ENCODE measurements at places on chromosomes 1 and 21.

DNA sequence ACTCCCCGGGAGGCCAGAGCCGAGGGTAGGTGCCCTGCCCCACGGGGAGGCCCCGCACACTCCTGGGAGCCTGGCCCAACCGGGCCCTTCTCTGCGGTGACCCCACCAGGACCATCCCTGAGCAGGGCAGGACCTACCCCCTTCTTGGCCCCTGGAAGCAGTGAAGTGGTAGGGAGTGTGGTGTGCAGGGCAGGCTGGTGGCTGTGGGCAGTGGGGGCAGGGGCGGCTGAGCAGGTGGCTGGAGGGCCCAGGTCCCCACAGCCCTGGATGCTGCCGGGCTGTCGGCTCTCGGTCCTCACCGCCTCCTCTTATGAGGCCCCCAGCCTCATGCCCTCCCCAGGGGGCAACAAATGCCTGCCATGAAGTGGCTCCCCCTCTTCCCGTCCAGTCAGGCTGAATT lies 19.5 kb downstream of the PLCH2 start:
- no peak for DNase-seq

GRCh38 chr21:33800753-33801423 lies 114.7 kb downstream of the ATP5PO start:
- DNase-seq, result no peak

DNA sequence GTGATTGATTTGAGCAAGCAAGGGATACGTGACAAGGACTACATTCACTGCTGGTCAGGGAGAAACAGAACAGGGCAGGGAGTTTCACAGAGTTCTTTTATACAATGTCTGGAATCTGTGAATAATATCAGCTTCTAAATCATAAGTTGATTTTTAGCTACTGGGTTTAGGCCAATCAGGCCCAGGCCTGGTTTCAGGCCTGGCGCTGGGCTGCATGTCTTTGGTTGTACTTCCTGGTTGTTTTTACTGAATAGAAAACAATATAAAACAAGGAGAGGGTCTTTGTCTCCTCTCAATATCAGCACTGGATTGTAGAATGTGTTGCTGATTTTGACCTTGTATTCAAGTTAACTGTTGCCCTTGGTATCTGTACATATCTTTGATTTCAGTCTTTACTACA lies 865 bp upstream of the AMY2A start:
- DNase-seq, result no peak

DNA sequence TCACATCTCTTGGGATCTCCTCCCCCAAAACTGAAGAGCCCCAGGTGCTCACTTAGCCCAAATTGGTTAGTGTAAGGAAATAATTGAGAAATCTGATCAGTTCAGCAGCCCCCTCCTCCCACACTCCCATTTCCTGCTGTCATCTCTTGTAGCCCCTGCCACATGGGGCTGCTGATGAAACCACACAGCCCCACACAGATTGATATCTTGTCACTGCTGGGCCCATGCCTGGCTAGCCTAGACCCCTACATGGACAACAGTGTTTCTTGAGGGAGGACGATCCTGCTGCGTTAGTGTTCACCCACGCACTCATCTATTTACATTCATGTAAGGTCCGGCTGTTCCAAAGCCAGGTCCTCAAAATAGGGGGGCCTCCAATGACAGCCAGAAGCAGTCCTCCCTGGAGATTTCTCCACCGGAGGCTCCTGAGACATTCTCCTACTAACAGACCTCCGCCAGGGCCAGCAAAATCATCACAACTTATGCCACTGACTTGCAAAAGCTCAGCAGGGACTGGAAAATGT lies 23.9 kb upstream of the RXRG start:
- DNase-seq, result no peak

DNA sequence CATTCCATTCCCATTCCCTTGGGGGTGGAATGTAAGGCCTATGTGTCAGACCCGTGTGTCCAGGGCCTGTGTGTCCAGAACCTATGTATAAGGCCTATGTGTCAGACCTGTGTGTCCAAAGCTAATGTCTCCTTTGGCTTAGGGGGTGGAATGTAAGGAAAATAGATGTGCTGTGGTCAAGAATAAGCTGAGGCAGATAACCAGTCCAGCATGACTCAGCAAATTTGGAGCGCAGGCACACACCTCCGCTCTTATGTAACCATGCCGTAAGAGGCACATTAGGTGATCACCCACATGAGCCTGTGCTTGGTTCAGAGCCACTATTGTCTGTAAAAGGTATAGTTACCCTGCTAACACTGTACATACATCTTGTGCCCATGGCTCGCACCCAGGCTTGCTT lies 150.8 kb upstream of the SGIP1 start:
- DNase-seq, result no peak

DNA sequence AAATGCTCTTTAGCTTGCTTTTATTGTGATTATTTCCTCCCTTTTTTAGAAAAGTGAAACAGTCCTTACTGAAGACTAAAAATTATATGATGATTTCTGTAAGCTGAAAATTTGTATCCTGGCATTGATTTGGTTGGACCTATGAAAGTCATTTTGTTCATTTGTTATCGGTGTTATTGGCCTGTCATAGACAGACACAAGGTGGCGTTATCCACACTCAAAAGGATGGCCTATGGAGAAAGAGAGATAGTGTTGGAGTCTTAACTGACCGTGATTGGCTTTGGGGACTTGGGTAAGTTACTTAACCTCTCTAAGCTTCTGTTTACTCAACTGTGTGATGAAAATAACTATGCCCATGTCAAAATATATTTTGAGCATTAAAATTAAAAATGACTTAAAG lies 203.6 kb upstream of the CHODL start:
- no peak for DNase-seq

DNA sequence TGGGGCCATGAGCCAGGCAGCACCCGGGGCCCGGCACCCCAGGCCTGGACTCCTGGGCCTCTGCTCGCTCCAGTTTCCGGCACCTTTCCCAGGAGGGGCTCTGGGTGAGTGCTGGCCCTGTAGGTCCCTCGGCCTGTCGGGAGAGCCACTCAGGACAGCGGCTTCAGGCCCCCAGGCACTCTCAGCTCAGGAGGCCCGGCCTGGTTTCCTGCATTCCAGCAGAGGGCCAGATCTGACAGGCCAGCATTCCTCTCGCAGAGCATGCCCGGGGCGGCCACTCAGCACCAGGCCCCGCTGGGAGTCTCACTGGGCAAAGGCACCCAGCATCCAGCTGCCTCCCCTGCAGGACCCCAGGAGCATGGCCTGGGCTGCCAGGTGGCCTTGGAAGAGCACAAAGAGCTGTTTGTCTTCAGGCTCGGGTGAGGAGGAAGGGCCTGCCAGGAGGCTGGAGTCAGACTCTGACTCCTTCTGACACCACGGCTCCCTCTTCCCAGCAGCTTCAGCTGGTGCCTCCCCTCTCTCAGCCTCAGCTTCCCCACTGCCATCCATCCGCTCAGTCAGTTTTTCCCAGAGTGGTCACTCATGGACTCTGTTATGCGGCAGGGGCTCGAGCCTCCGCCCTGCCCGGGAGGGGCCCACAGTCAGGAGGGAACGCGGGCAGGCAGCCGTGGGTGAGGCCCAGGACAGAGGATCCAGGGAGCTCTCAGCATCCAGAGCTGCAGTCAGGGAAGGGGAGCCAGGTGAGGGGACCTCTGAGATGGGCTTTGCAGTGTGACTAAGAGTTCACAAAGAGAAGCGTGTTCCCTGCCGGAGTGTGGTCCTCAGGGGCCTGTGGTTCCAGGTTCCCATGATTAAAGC lies 51.7 kb downstream of the WNT9A start:
- DNase-seq, result no peak

GRCh38 chr1:165539306-165539705 lies 4.5 kb upstream of the LRRC52 start:
- no peak for DNase-seq

- no peak for DNase-seq
Measured at GRCh38 chr1:220119043-220119512, 25.1 kb downstream of the IARS2 start.

DNA sequence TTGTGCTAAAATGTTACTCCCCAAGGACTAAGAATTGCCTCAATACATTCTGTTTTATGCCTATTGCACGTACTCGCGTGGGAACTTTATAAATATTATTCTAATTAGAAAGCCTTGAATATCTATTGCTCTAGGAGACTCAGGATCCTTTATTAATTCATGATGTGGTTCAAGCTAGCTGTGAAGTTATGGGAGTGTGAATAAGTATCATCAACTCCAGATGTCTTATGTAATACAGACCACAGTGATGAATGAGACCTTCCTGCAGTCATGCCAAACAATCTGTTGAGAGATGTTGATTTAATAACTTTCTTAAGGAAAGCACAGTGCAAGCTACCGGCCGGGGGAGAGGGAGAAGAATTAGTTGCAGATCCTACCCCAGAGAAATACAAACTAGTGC lies 519.2 kb upstream of the ZP4 start:
- DNase-seq, result no peak

DNA sequence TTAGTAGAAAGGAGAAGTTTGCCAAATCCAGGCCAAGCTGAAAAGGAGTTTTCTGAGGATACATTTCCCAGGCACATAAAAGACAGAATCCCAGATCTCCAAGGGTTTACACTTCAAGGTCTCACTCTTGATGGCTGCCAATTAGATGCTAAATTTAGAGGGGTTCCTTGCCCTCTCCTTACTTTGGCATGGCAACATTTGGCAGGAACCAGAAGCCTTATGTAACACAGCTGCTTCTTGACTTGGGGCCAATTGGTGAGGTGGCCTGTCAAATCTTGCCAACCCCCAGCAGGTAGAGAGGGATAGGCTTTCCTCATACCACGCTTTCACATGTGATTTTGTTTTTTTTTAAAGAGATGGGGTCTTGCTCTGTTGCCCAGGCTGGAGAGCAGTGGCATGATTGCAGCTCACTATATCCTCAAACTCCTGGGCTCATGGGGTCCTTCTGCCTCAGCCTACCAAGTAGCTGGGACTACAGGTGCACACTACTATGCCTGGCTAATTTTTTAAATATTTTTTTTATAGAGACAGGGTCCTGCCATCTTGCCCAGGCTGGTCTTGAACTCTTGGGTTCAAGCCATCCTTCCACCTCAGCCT lies 25.2 kb upstream of the NKAIN1 start:
- no peak for DNase-seq

DNA sequence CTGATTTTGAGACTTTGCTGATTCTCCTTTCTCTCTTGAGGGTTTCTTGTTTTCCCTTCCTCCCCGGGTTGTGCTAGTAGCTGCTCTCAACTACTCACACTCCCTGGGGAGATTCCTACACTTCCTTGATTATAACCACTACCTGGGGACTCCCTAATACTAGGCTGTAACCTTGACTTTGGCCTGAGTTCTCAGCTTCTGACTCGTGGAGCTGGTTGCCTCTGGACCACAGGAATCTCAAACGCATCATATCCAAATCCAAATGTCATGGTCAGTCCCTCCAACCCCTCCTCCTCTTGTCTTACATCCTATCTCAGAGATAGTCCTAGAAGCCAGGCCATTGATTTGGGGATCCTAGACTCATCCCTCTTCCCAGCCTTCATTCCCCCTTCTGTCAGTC lies 12.0 kb downstream of the MOV10 start:
- no peak for DNase-seq

GRCh38 chr1:27968692-27969091 lies 8.9 kb downstream of the XKR8 start:
- DNase-seq, result no peak

DNA sequence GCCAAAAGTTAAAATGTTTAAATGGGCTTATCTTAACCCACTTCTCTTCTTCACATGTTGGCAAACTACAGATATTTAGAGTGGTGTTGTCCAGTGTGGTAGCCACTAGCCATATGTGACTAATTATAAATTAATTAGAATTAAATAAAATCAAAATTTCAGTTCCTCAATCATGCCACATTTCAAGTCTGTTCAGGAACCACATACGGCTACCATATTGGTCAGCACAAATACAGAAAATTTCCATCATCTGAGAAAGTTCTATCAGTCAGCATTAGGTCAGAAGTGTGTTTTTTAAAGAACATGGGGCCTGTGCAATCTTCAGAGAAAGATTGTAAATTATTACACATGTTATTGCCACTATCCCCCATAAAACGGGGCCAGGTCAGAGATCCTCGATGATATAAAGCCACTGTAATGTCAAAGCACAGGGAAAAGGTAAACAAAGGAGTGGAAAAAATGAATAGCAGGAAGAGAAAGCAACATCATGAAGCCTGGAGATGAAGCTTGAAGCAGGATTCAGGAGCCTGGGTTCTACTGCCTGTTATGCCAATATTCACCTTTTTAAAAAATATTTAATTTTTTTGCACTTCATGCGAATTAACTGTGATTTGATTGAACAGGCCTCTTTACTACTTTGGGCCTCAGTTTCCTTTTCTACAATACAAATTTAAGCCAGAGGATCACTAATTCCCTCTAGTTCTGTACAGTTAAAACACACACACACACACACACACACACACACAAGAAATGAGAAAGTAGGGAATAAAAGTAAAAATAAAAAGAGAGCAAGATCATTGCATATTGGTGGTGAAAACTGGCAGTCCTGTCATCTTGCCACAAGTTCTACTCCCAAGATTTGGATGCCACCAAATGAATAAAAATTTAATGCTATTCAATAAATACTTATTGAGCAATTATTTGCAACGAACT lies 2.3 kb downstream of the RSBN1 start:
- DNase-seq, result no peak

GRCh38 chr1:1617925-1618324 lies 2.6 kb downstream of the MIB2 start:
- DNase-seq, result no peak

DNA sequence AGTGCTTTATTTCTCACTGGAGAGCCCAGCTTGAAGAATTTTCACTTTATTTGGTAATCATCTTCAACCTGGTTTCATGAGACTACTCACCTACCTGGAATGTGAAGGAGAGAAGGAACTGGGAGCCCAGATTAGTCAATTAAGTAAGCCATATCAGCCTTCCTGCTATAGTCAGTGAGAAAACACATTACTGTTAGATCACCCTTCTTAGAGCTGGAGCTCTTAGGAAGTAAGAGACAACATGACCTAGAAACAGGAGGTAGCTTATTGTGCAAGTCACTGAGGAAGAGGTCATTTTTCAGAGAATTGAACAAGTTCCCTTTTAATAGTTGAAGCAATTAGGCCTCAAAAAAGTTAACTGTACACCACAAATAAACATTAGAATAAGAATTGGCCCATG lies 49.2 kb upstream of the TEKT2 start:
- no peak for DNase-seq

DNA sequence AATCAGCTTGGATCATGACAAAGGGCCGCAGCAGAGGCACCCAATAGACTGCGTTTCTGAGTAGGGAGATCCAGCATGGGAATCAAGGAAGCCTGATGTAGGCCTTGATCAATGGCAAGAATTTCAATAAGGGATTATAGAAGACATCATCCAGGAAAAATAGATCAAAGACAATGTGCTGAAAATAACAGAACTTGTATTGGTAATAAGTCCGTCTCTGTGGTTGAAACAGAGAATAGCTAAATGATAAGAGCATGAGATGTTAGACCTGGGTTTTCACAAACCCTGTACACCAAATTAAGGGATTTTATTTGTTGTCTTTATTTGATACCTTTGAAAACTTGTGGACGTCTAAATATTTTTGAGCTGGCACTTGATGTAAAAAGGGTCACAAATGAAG lies 228.0 kb upstream of the SGIP1 start:
- DNase-seq, result no peak
